ENCODE measurements at places on chromosomes 12 and 14. TPM values are rescaled to one million over a fixed set of nuclear protein-coding genes. Genes with fewer than 3 reads are reported as not detected.

DNA sequence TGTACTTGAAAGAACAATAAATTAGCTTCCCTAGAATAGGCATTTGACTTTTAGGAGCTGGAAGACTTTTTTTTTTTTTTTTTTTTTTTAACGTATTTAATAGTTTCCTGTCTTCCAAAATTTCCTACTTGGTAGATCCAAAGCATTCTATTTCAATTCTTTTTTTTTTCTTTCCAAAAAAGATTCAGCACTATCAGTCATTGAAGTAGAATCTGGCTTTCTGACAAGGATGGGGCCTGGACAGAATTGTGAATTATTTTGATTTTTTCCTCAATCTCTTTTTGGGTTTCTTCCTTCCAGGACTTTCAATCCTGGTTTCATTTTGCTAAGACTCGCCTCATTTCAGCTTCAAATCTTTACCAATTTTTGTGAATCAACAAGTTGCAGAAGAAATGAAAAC is 21.2 kb downstream of the GNG2 start:
- DNase-seq, result no peak

- DNase-seq, result no peak
Observed at GRCh38 chr14:90140956-90141316, 79.1 kb downstream of the KCNK13 start.

DNA sequence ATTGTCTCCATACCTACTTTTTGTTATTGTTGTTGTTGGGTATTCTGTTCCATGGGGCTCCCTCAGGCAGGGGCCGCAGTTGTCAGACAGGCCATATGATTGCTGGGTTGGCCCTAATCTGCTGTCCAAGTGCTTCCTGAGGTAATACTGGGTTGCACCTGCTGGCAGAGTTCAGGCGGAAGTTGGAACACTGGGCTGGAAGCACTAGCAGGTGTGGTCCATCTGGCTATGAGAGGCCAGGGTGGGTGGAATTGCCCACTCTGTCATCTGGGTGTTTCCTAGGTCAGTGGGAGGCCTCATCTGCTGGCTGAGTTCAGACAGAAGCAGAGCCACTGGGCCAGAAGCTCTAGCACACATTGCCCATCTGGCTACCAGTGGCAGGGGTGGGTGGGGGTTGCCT is 81.3 kb upstream of the NID2 start:
- DNase-seq, result no peak

- DNase-seq, result peak; percentile 91
Observed at GRCh38 chr12:109777544-109777943, 55.7 kb downstream of the TRPV4 start.

GRCh38 chr14:61466249-61466904 is 145.0 kb downstream of the PRKCH start:
- DNase-seq, result no peak

DNA sequence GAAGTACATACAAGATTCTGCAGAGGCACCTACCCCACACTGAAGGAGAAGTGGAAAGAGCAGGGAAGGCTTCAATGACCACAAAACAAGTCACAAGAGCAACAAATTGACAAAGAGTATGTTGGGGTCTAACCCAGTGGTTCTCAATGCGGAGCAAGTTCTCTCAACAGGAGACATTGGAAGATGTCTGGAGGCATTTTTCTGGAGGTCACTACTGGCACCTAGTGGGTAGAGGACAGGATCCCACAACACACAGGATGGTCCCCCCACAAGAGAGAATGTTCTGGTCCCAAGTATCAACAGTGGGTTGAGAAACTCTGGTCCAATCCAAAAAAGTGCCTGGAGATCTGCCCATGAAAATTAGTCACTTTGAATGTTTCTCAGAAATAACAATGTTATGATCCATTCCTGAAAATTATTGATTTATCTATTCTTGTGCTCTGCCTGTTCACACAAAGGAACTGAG is 3.4 kb downstream of the SSH1 start:
- DNase-seq, result no peak

- no peak for DNase-seq
Observed at GRCh38 chr12:31279390-31279924, 46.5 kb downstream of the SINHCAF start.

GRCh38 chr12:119158402-119158801 is 20.3 kb upstream of the HSPB8 start:
- no peak for DNase-seq

DNA sequence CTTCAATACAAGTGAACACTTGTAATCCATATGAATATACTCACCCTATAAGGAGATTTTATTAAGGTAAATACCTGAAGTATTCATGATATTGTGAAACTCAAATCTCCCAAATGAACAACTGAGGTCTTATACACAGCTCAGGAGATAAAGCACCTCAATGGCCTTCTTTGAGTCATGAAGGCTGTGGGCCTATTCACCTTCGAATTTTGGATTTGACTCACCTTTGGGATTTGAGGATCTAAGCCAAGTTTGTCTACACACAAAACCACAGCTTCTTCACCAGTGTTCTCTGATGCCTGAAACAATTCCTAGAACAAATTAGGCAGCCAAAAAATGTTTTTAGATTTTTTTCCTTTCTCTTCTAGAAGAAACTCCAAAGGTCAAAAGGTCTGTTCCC is 194.1 kb downstream of the NUAK1 start:
- DNase-seq, result no peak

GRCh38 chr14:63852817-63853731 is at the start of gene SYNE2:
Gene SYNE2 (plus strand): TSS chr14:63853004. CDS start chr14:63909149, 56,145 bp downstream.
- peak; percentile 91 for DNase-seq

GRCh38 chr14:33810308-33810707 is 140.6 kb downstream of the EGLN3 start:
- DNase-seq, result no peak

- DNase-seq, result no peak
Observed at GRCh38 chr12:121532503-121533393, 48.1 kb downstream of the KDM2B start.

GRCh38 chr12:124953689-124954405 is 35.1 kb downstream of the DHX37 start:
- no peak for DNase-seq

DNA sequence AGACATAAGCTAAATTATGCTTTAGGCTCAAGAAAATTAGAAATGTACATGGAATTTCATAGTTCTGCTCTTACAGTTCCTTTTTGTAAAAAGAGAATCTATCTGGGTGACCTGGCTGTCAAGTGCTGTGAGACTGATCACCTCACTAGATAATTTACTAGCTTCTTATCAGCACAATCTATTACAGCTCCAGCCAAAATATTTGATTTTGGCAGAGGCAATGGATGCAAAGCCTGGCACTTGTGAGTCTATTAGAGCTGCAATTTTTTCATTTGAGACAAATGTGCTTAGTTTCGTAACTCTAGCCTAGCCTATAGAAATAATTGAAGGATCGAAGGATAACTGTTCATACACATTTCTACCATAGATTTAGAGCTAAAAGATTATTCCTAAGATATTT is 927.5 kb downstream of the SLC6A15 start:
- no peak for DNase-seq

DNA sequence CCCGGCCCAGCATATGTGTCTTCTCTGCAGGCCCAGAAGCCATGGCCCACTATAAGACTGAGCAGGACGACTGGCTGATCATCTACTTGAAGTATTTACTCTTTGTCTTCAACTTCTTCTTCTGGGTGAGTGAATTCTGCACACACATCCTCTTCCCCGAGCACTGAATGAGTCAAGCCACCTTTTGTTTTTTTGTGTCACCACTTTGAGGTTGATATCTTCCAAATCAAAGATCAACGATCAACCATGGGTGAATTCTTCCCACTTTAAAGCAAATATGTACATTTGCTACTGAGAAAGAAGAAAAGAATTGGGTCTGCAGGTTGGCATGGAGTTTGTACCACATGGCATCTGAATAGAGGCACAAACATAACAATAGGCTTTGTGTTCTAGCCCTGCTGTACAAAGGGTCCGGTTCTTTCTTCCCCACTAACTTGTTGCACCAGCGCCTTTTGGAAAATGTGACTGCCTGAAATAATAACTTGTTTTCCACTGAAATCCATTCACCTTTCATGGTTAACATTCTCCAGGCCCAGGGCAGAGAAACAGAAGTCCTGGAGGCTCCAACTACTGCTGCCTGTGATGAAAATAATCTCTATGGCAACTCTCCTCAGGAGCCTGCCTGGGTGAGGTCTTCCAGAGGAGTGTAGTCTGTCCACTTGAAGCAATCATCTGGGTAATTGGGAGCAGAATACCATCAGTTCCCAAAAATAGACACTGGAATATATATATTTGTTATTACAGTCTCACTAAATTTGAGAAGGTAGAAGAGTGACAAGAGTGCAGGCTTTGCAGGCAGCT is 27.6 kb downstream of the TSPAN11 start:
- DNase-seq, result no peak

Gene TRHDE
- not detected for total RNA-seq

Gene CRACR2A
- 31.1 TPM for total RNA-seq

Gene FOXG1
- total RNA-seq, result not detected

Gene NGB
- not detected for total RNA-seq

Gene LRRK2
- 28.4 TPM for total RNA-seq

Gene RNASE2
- not detected for total RNA-seq

Gene GLI1
- total RNA-seq, result 6.0 TPM

Gene CYP46A1
- 10.8 TPM for total RNA-seq

Gene IL31
- total RNA-seq, result not detected

Gene SRRM4
- not detected for total RNA-seq

Gene RFX4
- not detected for total RNA-seq
